ENCODE measurements at places on chromosomes 2 and 18. TPM values are rescaled to one million over a fixed set of nuclear protein-coding genes. Genes with fewer than 3 reads are reported as not detected.

GRCh38 chr2:71071681-71072398 is 3.4 kb downstream of the NAGK start:
- peaks cover 8% of the 10 kb centered on the region for H3K36me3 ChIP-seq
- no peak overlapping the region for H3K27ac ChIP-seq
- DNase-seq = no peak
- H3K4me3 ChIP-seq = peak overlapping the region; percentile 65
- H3K4me1 ChIP-seq = peaks cover 27% of the 10 kb centered on the region

DNA sequence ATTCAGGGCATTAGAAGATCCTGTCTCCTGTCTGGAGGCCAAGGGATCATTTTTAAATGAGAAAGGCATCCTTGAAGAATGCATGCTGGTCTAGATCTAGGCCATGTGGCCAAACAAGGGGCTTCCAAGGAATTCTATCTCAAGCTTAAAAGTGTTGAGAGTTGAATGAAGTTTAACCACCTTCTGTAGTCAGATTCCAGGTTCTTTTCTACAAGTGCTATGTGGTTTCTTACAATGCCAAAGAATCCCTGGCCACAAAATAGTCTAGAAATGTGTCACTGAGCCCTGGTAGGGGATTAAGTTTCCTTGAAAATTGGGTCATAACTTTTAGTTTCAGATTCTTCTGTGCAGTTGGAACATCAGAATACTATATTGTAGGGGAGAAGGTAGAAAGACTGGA is 640.7 kb upstream of the ACVR2A start:
- H3K4me1 ChIP-seq = peaks cover 29% of the 10 kb centered on the region
- no peak overlapping the region for H3K27ac ChIP-seq
- DNase-seq = no peak
- no peak overlapping the region for H3K4me3 ChIP-seq

- H3K36me3 ChIP-seq = peaks cover 3% of the 10 kb centered on the region
- H3K4me1 ChIP-seq = peaks cover 23% of the 10 kb centered on the region
These were observed 90.6 kb downstream of the GLI2 start for GRCh38 chr2:120826260-120826648.

DNA sequence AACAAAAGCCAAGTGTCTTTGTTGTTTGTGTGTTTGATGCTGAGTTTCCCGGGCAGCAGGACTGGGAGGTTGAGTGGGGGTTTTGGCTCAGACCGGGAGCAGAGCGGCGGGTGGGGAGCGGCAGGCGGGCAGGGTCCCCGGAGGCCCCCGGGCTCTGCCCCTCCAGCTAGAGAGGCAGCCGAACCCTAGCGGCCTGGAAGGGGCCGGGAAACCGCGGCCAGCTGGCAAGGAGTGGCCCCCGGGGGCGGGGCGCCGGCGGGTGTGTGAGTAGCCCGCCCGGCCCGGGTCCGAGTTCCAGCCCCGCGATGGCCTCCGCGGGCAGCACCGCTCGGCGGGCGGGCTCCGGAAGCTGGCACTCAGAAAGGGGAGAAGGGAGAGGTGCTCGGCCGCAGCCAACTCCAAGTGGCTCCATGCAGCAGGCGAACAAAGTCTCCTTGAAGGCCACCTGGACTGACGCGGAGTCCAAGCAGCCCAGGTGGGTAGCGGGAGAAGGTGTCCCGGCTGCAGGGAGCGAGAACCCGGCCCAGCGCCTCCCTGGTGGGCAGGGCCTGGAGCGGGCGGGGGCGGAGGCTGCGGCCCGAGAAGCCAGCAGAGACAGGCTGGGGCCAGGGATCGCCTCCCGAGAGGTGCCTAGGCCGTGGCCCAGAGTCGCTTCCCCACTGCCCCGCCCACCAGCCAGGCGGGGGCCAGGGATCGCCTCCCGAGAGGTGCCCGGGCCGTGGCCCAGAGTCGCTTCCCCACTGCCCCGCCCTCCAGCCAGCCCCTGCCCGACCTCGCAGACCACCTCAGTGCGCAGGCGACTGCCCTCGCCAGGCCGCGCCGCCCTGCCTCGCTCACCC is at the start of gene ANKRD53:
TSS of gene ANKRD53 (plus strand) at position 290 of the 839 bp plus-strand sequence. CDS start at position 306, 16 bp downstream.
- peak within 1 kb of the TSS; percentile 94 for H3K27ac ChIP-seq
- H3K4me1 ChIP-seq = peaks cover 19% of the 10 kb centered on the region
- H3K27me3 ChIP-seq = peaks cover 3% of the 10 kb centered on the region
- peak within 1 kb of the TSS; percentile 83 for H3K4me3 ChIP-seq
- DNase-seq = peak; percentile 67

DNA sequence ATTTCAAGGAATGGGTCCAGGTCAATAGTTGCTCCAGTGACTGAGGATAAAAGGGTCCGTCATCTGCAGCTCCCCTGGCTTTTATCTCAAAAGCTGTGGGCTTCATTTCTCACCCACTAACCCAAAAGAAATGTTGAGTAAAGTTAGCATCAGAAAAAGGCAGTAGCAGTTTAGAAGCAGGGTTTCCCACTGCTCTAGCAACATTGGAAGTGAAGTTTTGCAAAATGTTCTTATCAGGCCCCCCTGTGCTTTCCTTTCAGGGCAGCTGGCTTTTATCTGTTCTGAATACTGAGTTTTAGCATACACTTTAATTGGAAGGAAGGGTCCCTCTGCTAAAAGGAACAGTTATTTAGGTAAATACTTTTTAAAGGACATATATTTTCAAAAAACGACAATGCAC is 296.2 kb upstream of the RAB12 start:
- no peaks in the 10 kb centered on the region for H3K36me3 ChIP-seq
- peaks cover 3% of the 10 kb centered on the region for H3K4me1 ChIP-seq
- no peaks in the 10 kb centered on the region for H3K27me3 ChIP-seq
- no peak overlapping the region for H3K4me3 ChIP-seq
- no peak overlapping the region for H3K27ac ChIP-seq
- no peak for DNase-seq

GRCh38 chr2:196149948-196150347 is 21.4 kb downstream of the STK17B start:
- no peak overlapping the region for H3K4me3 ChIP-seq
- H3K27ac ChIP-seq = no peak overlapping the region
- no peak for DNase-seq
- no peaks in the 10 kb centered on the region for H3K27me3 ChIP-seq
- H3K36me3 ChIP-seq = peaks cover 6% of the 10 kb centered on the region

- no peak overlapping the region for H3K27ac ChIP-seq
- H3K4me3 ChIP-seq = no peak overlapping the region
- H3K36me3 ChIP-seq = no peaks in the 10 kb centered on the region
These were observed 26.1 kb upstream of the SLC38A11 start for GRCh38 chr2:164981217-164981990.

DNA sequence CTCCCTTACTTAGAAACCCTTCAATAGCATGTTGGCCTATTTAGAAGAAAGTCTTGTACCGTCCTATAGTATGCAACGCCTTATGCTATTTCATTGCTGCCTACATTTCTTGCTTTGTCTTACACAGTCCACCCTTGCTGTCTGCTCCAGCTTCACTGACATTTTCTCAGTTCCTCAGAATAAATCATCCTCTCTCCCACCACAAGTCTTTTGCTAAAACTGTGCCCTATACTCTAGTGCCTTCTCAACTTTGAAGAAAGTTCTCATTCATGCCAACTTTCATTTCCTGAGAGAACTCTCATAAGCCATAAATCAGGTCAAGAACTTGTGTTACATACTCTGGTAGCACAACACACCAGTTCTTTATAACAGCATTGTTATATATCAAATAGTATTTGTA is 54.3 kb upstream of the COL3A1 start:
- no peak overlapping the region for H3K4me3 ChIP-seq
- H3K36me3 ChIP-seq = no peaks in the 10 kb centered on the region
- H3K27me3 ChIP-seq = no peaks in the 10 kb centered on the region
- no peaks in the 10 kb centered on the region for H3K4me1 ChIP-seq

- H3K4me3 ChIP-seq = no peak overlapping the region
- no peaks in the 10 kb centered on the region for H3K27me3 ChIP-seq
- no peak overlapping the region for H3K27ac ChIP-seq
- no peak for DNase-seq
These were observed 683.1 kb upstream of the ACVR2A start for GRCh38 chr2:147161746-147162145.

DNA sequence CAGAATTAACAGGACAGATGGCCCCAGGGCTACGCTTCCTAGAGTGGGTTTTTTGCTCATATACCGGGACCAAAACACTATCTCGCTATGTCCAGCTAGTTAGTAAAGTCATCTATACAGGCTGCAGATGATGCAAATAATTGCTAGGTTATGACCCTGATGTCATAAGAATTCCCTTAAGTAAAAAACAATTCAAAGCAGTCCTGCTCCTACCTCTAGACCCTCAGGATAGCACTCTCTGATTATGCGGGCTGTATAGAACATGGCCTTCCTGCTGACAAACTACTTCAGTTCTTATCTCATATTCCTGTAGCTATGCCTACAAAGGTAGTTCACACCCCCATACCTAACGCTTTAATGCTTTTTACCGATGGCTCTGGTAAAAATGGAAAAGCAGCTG is 13.2 kb downstream of the DYNAP start:
- DNase-seq = no peak
- peaks cover 6% of the 10 kb centered on the region for H3K4me1 ChIP-seq
- no peak overlapping the region for H3K4me3 ChIP-seq
- no peaks in the 10 kb centered on the region for H3K36me3 ChIP-seq

Gene MYOM1
- 1.4 TPM for total RNA-seq

Gene ANKRD30B
- not detected for total RNA-seq

Gene TP53I3
- 40.8 TPM for total RNA-seq

Gene MZT2A
- 114 TPM for total RNA-seq

Gene FIGN
- 58.1 TPM for total RNA-seq

Gene SLC8A1
- total RNA-seq = 4.7 TPM
